Breast epithelium (tissue), 4 donors: ENCODE measurements at places on chromosomes 6 and 20.

DNA sequence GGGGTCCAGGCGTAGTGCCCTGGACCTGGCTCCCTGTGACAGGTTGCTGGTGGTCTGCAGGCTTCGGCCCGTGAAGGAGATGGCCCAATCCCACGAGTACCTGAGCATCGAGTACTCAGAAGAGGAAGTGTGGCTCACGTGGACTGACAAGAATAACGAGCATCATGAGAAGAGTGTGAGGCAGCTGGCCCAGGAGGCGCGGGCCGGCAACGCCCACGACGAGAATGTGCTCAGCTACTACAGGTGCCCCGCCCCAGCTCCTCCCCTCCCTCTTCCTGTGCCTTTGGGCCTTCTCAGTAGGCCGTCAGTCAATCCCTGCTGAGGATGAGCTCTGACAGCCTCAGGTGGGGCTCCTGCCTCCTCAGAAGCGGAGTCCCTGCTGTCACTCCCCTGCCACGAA, 42.6 kb downstream of the UQCC2 start:
- DNase-seq: no peak

GRCh38 chr6:168420084-168420483, 20.9 kb upstream of the SMOC2 start:
- DNase-seq: no peak

- no peak for DNase-seq
These were observed 2.1 kb upstream of the CHRNA4 start for GRCh38 chr20:63363013-63363957.

DNA sequence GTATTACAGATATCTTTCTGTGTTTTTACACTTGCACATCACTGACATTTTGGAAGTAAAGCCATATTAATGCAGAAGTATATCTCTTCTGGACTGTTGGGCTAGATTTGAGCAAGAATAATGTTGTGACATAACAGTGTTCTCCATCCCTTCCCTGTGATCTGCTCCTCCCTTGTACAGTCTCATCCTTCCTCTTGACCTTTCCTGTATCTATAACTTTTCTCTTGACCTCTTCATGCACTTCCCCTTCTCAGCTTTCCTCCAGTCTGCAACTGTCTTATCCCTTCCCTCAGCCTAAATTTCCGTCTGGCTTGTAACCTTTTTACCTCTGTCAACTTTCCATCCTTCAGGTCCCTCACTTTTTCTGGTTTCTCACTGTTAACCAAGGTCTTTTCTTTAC, 29.8 kb downstream of the NCOA3 start:
- no peak for DNase-seq

- DNase-seq: no peak
These were observed 10.6 kb upstream of the IFT52 start for GRCh38 chr20:43579861-43580793.

- no peak for DNase-seq
These were observed 217.6 kb downstream of the UST start for GRCh38 chr6:148964467-148964866.

DNA sequence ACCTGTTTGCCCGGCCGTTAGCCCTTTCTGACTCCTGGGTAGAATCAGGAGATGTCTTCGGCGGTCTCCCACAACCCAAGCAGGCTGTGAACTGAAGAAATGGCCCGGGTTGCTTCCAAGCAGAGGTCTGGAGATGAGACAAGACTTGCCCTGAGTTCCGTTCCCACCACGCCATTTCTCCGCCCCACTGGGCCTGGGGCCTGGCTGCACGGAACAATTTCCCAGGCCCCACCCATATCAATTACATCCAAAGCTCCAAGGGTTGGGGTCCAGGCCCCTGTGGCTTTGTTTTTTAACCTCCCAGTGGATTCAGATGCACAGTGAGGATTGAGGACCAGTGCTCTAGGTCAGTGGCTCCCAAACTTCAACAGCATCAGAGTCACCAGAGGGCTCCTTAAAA, 214.5 kb upstream of the ARID1B start:
- DNase-seq: no peak

DNA sequence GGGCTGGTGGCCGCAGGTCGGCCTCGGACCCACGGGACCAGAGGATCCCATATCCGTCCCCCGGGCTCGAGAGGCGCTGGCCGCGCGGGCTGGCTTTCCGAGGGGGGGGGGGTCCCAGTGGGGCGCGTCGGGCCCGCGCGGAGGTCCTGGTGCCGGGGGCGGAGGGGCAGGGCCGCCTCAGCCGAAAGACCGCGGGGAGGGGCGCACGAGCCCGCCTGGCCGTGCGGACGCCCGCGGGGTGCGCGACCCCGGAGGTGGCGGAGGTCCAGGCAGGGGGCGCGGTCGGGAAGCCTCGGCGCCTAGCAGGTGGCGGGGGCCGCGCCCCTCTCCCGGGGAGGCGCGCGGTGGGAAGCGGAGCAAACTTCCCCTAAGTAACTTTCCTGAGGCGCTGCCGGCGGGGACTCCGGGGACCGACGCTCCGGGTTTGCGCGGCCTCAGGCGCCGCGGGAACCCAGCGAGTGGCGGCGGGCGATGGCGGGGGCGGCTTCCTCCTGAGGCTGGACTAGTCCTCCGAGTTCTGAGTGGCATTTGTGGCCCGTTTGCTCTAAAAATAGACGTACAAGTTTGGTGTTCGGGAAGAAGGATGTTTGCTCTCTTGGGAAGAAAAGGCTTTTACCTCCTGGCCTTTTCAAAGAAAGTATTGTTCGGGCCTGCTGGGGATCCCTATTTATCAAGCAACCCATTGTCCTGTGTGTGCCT, 26.5 kb upstream of the BTBD3 start:
- peak; percentile 58 for DNase-seq
